ENCODE measurements at places on chromosomes 2 and 18.
A peak's percentile ranks its signal among the peaks of the same experiment; 100 is the strongest.

GRCh38 chr18:12001421-12001820 is 20.1 kb downstream of the IMPA2 start:
- no peak for DNase-seq

DNA sequence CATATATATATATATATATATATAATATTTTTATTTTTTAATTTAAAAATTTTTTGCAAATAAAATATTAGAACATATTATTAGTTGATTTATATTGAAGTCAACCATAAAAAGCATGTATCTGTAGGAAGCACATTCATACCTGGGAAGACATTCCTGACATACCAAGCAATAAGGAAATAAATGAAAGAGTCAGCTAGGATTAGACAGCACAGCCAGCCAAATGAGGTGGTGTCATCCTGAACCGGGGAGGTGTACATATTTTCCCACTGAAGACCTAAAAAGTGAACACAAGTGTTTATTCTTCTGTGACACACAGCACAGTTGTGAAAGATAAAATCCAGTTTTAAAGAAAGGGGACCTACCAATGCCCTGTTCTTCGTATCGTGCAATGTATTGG is 149.2 kb downstream of the ABCA12 start:
- no peak for DNase-seq

- DNase-seq: no peak
Observed at GRCh38 chr18:76620321-76621170, 125.5 kb upstream of the ZNF516 start.

DNA sequence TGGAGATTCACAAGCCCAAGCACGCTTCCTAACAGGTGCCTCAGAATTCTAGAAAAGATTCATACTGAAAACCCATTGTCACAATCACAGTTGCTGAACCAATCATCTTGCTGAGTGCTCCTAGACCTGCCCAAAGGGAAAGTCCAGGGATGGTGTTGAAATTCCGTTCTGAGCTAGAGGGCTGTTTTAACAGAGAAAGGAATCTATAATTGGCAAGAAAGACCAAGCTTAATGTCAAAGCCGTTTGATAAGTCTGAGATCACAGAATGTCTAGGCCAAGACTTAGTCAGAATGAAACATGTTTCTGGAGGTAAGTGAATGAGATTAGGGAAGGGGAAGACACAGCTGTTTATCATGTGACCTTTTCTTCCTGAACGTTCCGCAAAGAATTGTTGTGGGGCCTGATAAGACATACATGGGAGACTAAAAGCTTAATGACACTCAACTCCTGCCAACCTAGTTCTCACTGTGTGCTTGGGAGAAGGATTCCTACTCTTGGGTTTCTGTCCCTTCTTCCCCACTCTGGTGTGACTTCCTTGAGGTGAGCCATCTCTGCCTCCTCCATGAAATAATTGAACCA is 27.5 kb downstream of the PMAIP1 start:
- peak; percentile 9 for DNase-seq

- no peak for DNase-seq
Observed at GRCh38 chr2:205733648-205734047, 51.3 kb downstream of the NRP2 start.

DNA sequence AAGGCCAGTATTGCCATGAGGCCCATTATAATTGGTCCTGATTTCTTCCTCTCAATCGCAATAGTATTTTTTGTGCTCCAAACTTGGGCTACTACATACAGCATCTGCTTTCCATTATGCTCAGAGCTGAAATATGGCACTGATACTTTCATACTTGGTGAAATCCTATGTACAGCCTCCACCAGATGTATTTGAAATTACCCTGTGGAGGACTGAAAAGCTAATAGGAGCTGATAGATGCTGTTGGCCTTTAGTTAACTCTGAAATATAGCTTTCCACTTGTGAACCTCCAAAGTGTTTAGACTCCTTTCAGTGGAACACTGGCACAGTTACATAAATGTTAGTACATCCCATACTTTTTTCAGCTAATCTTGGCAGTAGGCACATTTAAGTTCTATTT is 205.7 kb downstream of the NEDD4L start:
- no peak for DNase-seq

All from stimulated activated naive CD4-positive, alpha-beta T cell treated with Interleukin-2 at 50 U/mL for 16 hours (primary cell).